ENCODE measurements at places on chromosomes 5 and 9.

- no peak for DNase-seq
Measured at GRCh38 chr5:154303133-154303532, 112.6 kb downstream of the GALNT10 start.

- no peak for DNase-seq
Measured at GRCh38 chr5:175712681-175713085, 54.8 kb downstream of the HRH2 start.

- DNase-seq, result no peak
Measured at GRCh38 chr5:170110403-170111087, 4.8 kb downstream of the FOXI1 start.

GRCh38 chr5:61069150-61069549 lies 93.1 kb downstream of the SMIM15 start:
- DNase-seq, result no peak

GRCh38 chr9:14888272-14888671 lies 22.0 kb downstream of the FREM1 start:
- DNase-seq, result no peak

- no peak for DNase-seq
Measured at GRCh38 chr9:79895232-79895631, 323.5 kb downstream of the TLE4 start.

DNA sequence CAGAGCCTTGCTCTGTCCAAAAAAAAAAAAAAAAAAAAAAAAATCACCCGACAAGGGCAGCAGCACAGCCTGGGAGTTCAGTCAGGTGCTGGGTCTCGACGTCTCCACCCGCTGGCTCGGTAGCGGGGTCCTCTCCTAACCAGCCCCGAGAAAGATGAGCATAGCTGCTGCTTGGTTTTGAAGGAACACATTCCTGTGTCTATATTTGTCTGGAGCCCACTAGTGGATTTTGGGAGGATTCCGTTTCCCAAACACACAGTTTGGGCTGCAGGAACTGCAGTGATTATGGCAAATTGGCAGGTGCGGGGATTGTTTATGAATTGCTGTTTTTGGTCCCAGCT lies 1.2 kb downstream of the OTULINL start:
- DNase-seq, result no peak

- DNase-seq, result no peak
Measured at GRCh38 chr5:6264394-6264793, 114.0 kb downstream of the MED10 start.

- DNase-seq, result no peak
Measured at GRCh38 chr5:78912085-78912771, 72.9 kb downstream of the ARSB start.
